ENCODE measurements at places on chromosomes 1 and 21.

DNA sequence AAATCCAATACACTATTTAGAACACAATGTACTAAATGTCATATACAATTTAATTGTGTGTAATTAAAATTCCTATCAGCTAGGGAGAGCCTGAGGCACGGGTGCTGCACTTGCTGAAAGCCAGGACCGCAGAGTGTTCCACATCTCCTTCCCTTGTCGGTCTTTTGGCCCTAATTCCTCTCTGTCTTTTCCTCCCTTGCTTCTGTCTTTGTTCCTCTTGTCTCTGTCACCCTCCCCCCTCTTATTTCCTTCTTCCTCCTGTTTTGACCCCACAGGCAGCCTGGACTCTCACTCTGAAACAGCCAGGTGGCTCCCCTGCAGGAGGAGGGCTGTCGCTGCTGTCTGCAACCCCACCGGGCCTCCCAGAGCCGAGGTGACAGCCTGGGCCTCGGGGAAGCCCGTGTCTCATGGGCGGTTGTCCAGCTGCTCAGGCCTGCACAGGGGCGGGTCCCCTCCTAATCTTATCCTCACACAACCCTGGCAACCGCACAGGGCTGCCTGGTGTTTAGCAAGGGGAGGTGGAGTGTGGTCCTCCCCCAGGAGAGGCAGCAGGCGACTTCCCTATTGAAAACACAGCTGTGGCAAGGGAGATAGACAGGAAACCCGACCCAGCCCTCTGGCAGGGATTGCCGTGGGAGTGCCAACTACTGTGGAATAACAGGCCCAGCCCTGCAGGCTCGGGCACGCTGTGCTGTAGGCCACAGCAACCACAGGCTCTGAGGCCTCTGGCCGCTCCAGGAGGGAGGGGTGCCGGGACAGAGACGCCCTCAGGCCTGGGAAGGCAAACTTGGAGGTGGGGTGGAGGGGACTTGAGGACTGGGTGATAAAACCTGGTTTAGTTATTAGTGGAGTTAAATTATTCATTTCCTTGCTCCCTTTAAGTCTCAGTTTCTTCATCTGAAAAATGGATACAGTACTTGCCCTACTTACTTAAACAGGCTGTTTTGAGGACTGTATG, 68.8 kb upstream of the WDR26 start:
- peak; percentile 75 for DNase-seq

- no peak for DNase-seq
Observed at GRCh38 chr1:40795811-40796586, 12.4 kb downstream of the KCNQ4 start.

- DNase-seq = no peak
Observed at GRCh38 chr21:14545906-14546480, at the start of gene SAMSN1. SAMSN1 (minus strand) TSS chr21:14546315; CDS start chr21:14546261, 54 bp downstream.

- DNase-seq = no peak
Observed at GRCh38 chr1:175218786-175219434, 26.3 kb upstream of the KIAA0040 start.

DNA sequence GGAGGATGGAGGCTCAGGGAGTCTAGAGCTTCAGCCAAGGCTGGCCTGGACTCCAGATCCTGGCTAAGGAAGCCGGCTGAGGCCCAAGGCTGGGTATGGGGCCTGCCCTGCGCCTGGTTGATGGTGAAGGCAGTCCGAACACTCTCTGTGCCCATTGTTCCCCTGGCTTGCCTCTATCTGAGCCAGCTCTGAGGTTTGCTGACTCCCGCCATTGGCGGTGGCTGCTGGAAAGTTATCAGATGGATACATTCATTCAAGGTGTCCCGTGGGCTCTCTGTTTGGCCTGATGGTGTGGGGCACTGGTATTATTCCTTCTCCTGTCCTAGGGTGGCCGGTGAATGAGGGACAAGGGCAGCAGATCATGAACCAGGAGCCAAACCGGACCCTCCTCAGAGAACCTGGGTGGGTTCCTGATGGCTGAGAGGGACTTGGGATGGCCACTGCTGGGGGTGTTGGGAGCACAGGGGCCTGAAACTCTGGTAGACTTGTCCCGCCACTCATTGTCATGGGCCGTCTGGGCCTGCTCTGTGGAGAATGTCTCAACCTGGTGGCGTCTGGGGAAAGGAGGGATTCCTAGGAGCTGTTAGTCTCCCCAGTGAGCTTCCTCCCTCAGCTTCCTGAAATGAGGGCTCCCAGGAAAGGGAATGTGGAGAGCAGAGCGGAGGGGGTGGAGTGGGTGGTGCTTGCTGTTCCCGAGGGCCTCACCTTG, 22.2 kb downstream of the SLC26A9 start:
- DNase-seq = no peak

- no peak for DNase-seq
Observed at GRCh38 chr1:100760511-100760910, 41.0 kb downstream of the VCAM1 start.

- DNase-seq = no peak
Observed at GRCh38 chr1:86739648-86740509, 35.5 kb downstream of the SH3GLB1 start.

DNA sequence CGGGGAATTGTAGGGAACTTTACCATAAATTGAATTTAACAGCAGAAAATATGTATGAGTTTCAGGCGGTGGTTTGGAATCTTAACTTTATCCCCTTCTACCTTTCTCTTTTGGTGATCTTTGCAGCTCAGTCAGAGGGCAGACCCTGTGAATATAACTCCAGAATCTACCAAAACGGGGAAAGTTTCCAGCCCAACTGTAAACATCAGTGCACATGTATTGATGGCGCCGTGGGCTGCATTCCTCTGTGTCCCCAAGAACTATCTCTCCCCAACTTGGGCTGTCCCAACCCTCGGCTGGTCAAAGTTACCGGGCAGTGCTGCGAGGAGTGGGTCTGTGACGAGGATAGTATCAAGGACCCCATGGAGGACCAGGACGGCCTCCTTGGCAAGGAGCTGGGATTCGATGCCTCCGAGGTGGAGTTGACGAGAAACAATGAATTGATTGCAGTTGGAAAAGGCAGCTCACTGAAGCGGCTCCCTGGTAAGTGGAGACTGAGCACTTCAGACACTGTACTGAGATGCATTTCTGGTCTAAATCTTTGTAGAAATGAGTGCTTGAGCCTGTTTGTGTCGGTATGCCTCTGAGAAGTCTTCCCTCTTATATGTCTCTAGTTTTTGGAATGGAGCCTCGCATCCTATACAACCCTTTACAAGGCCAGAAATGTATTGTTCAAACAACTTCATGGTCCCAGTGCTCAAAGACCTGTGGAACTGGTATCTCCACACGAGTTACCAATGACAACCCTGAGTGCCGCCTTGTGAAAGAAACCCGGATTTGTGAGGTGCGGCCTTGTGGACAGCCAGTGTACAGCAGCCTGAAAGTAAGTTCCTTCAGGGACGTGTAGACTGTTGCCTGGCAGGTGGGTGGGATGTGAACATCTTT, 1.5 kb downstream of the CCN1 start:
- peak; percentile 43 for DNase-seq

DNA sequence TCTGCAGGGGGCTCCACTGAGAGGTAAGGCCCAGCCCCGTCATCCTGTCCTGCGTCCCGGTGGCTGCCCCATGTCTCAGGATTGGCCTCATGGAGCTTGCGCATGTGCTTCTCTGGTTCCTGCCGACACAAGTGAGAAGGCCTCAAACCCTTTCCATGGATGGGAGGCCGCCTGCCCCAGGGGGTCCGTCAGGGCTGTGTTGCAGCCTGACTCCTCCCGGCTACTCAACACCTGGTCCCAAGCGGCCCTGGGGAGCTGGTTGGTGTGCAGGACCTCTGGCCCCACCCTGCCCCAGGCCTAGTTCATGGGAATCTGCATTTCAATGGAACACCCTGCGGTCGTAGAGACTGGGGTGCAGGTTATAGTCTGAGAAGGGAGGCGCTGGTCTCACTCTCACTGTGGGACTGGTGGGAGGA, 21.1 kb upstream of the PDE9A start:
- DNase-seq = no peak

DNA sequence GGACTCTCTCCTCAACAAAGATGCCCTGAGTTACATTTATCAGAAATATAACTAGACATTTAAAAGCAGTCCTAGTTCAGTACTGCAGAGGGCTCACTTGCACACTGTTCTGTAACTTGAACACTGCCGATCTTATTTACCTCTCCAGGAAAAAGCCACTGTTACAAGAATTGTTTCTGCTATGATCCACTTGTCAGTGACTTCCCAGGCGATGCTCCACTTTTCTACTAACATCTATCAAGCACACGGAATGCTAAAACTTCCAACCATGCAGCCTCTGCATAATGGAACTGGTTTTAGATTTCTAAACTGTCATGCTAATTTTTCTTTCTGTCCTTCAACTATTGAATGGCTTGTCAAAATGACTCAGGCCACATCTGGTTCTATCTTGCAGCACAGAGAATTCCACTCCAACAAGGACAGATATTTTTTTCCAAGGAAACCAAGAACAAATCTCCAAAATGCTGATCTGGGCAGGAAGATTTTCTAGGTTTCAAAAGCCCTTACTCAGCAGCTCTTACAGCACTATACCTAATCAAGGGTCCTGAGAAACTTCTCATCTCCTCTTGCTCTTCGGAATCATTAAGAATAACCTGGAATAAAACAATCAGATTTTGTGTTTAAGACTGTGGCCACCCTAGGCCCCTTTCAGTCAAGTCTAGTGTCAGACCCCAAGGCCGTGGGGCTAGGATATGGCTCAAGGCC, 9.9 kb downstream of the SEC16B start:
- no peak for DNase-seq

GRCh38 chr1:192407206-192407605, 90.4 kb downstream of the RGS21 start:
- no peak for DNase-seq

- no peak for DNase-seq
Observed at GRCh38 chr1:176785791-176786190, 322.8 kb downstream of the PAPPA2 start.

GRCh38 chr1:178536844-178537371, 24.0 kb downstream of the TEX35 start:
- peak; percentile 46 for DNase-seq

DNA sequence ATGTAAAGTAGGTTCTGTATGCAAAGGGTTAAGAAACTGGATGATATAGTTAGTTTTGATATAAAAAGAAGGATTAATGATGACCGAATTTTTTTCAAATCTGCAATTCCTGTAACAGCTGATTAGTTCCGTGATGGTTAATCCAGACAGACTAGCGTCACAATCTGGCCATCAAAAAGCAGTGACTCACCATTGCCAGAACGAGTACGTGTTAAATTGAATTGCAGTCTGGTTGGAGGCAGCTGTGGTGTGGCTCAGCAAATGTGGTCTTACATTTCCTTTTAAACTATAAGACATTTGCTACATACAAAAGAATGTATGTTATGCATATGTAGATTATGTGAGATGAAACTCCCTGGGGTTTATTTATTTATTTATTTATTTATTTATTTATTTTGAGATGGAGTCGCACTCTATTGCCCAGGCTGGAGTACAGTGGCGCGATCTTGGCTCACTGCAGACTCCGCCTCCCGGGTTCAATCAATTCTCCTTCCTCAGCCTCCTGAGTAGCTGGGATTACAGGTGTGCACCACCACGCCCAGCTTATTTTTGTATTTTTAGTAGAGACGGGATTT, 139.8 kb downstream of the RYR2 start:
- peak; percentile 57 for DNase-seq

- DNase-seq = no peak
Observed at GRCh38 chr1:35044431-35044830, 12.7 kb upstream of the ZMYM6 start.

GRCh38 chr21:30935889-30936168, 54.4 kb upstream of the KRTAP11-1 start:
- DNase-seq = no peak

DNA sequence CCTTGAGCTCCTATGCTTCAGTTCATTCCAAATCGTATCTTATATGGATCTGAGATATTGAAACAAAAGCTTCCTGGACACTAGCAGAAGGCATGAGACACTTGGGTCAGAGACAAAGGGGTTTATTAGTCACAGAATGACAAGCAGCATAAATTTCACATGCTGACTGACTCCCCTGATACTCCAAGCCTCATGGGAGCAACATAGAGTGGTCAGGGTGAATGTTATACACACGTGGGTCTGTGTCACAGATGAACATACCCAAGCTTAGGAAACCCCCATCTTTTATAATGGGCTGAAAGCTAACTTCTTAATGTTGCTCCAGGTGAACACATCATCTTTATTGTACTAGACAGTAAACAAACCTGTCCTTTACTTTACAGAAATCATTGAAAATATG, 599.9 kb upstream of the RGS18 start:
- no peak for DNase-seq

- no peak for DNase-seq
Observed at GRCh38 chr1:72197786-72198185, 84.6 kb downstream of the NEGR1 start.

GRCh38 chr1:155013632-155014031, 11.0 kb downstream of the ZBTB7B start:
- no peak for DNase-seq

DNA sequence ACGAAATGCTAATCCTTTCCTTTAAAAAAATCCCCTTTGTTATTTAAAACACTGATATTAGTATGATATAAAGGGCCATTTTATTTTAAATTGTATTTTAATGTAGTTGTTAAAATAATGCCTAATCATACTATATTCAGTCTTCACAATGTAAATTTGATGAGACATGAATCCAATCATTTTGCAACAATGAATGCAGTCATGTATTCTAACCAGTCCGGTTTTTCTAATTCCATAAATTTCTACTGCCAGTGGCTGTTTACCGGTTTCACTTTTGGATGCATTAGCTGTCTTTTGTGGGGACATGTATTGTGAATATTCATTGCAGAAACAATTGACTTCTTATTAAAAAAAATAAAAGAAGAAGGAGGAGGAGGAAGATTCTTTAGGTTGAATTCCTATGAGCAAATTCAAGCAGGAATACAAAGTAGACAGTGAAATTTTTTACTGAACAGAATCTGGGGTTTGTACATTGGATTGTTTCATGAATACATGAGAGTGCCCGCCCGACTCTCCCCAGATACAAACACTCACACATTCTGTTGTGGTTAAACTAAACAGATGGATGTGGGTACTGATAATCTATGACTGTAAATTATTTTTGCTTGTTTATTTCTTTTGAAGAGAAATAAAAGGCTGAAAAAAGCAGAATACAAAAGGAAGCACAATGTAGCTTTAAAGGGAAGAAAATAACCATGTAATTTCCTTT, 624.8 kb upstream of the PTBP2 start:
- no peak for DNase-seq

DNA sequence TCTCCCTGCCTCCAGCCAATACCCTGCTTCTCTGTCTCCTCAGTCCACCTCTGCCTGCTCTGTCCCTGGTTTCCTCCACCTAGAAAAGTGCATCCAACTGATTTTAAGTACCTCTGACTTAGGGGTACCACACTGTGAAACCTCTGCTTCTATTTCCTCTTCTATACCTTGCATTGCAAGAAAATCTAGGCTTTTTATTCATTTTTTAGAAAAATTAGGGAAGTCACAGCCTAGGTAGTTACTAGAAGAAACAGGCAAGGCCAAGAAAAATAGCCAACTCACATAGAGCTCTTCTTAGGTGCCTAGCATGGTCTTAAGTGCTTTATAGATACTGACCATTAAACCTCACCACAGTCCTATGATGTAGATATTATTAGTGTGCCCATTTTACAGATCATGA, 39.1 kb downstream of the HIVEP3 start:
- DNase-seq = no peak

DNA sequence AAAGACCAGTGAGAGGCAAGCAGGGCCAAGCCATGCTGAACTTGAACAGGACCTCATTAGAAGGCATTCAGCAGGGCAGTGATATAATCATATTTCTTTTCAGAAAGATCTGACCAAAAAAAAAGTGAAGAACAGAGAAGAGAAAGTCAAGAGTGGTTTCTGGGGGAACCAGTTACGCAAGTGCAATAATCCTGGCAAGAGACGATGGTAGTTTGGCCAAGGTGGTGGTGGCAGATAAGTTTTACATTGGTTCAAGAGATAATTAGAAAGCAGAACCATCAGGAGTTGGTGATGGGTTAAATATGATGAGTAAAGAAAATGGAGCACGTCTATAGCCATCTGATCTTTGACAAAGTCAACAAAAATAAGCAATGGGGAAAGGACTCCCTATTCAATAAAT, 54.3 kb downstream of the ZSWIM5 start:
- no peak for DNase-seq

Measured in hindlimb muscle (tissue), 1 donor.